ENCODE measurements at places on chromosomes 7 and 10.

DNA sequence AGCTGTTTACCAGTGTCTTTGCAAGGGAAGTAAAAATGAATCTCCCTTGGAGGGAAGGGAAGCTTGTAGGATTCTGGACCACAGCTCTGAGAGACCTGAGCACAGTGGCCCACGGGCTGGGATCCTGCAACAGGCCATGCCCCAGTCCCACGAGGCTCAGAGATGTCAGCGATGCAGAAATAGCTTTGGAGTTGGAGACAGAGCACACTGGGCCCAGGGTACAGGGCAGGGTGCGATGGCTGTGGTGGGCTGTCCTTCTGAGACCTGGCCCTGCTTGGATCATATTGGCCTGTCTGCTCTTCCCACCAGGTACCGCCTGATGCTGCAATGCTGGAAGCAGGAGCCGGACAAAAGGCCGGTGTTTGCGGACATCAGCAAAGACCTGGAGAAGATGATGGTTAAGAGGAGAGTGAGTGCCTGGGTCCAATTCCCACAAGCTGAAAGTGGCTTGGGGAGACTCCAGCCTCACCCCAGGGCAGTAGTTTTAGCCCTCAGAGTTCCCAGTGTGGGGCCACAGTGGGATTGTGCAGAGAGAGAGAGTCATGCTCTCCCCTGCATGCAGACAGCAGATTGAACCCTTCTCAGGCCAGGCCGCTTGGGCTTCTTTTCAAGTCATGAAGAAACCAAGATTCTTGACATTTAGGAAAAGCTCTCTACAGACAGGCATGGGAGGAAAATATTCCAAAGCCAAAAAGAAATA is 13.5 kb upstream of the CSGALNACT2 start:
- DNase-seq: no peak

GRCh38 chr10:10432296-10433035 is 585.2 kb upstream of the CELF2 start:
- no peak for DNase-seq

- no peak for DNase-seq
These were observed 18.8 kb downstream of the NEBL start for GRCh38 chr10:20877986-20878983.

- peak; percentile 63 for DNase-seq
These were observed 514 bp downstream of the NHLRC2 start for GRCh38 chr10:113854761-113855588.

GRCh38 chr10:81248886-81249285 is 626.1 kb upstream of the NRG3 start:
- no peak for DNase-seq

DNA sequence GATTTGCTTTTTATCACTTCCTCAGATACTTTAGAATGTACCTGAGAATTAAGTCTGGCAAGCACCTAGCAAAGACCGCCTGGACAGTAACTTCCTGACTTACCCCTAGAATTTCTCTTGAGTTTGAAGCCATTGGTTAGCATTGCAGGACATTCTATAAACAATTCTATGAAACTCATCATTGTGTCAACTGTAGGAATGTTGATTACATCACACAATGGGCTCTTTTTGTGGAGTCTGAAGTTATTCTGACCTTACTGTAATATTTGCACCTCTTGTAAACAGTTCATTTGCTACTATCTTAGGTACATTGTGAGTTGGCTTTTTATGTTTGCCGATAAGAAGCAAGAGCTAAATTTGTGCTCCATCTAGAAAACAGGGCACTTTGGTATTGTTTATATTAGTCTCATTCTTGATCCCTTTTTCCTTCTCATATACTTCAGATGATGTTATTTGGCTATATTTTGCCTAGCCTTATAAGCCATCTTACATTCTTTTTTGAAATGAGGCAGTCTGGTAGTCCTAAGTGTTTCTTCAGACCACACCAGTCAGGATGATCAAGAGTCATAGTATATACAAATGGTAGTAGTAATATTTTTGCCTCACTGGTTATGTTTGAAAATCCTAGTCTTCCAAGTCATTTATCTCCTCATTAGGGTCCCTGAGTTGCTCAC is 52.4 kb downstream of the CASD1 start:
- no peak for DNase-seq
